ENCODE measurements at places on chromosomes 13 and 19. TPM values are rescaled to one million over a fixed set of nuclear protein-coding genes. Genes with fewer than 3 reads are reported as not detected.
A peak's percentile ranks its signal among the peaks of the same experiment; 100 is the strongest.

The DUS3L gene
- 14.1 TPM for total RNA-seq

The RASIP1 gene
- 13.9 TPM for total RNA-seq

DNA sequence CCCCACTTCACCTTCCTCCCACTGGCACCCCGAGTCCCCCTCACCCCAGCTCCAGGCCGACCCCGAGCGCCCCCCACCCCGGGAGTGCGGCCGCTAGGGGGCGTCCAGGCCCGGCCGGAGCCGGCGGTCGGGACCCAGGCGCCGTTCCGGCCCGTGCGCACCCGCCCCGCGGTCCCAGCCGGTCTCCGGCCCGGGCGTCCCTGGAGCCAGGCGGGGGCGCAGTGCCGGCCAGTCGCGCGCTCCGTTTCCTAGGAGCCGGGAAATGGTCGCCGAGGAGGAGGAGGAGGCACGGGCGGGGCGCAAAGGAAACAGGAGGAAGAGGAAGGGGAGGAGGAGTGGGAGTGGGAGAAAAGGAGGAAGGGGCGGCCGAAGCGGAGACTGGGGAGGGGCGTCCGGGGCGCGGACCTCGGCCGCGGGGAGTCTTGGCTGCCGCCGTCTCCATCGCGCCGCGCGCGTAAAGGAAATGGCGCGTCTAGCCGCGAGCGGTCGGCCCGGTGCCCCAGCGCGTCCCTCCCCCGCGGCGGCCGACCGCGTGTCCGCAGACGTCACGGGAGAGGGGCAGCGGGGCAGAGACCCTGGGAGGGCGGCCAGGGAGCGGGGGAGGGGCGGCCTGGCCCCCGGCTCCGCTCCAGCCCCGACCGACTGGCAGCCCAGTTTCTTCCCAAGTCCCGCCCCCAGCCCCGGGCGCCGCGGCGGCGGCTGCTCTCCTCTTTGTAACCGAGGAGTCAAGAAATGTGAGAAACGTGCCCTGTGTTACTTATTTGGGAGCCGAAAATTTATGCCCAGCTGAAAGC lies 1.1 kb upstream of the KCTD15 start:
- DNase-seq = peak; percentile 88

DNA sequence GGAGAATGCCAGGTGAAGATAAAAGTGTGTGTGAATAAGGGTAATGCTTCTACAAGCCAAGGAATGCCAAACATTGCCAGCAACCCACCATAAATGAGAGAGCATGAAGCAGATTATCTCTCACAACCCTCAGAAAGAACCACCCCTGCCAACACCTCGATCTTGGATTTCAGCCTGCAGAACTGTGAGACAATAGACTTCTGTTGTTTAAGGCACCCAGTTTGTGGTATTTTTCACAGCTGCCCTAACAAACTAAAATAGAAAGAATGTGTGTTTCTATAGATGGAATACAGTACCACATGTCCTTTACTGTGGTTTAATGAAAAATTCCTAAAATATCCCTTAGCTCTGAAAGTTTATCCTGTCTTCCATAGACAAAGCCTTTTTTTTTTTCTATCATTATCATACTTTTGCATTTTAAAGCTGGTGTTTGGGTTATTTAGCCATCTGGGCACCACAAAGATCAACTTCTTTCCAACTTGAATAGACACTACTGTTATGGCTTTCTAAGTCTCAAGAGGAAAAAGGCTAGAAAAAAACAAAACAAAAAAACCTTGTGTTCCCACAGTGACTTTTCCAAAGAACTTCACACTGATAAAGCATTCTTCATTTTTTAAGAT lies 505.6 kb downstream of the KCTD12 start:
- no peak for DNase-seq

DNA sequence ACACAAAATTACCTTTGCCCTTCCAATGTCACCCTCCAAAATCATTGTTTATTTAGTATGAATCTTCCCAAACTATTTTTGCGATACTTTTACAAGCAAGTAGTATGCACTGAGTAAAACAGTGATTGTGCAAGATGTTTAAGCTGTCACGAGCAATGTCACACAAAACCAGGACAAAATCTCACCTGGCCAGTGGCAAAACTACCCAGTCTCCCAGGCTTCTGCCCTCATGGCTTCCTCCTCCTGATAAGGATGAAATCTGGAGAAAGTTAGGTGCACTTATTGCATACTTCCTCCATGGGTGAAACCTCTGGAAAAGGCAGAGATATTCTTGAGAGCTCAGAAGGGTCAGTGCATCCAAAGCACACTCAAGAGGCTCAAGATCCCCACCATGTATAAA lies 500.8 kb downstream of the IRS2 start:
- DNase-seq = no peak

GRCh38 chr13:55087085-55087484 lies 2053.6 kb upstream of the PRR20A start:
- DNase-seq = no peak

The ZNF738 gene
- total RNA-seq = 3.3 TPM

The MATK gene
- total RNA-seq = 0.14 TPM

DNA sequence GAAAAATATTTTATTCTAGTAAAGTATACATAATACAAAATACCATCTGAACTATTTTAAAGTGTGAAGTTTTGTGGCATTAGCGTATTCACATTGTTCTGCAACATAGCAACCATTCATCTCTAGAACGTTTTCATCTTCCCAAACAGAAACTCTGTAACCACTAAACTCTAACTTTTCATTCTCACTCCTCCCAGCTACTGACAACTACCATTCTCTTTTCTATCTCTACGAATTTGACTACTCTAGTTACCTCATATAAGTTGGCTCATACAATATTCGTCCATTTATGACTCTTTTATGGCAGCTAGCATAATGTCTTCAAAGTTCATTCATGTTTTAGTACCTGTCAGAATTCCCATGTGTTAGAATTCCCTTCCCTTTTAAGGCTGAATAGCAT lies 150.5 kb upstream of the MIR17HG start:
- no peak for DNase-seq

- peak; percentile 35 for DNase-seq
Observed at GRCh38 chr13:99496184-99497142, 4.8 kb upstream of the TM9SF2 start.

GRCh38 chr19:44807162-44807561 lies 1.7 kb upstream of the BCAM start:
- no peak for DNase-seq

The DAND5 gene
- total RNA-seq = 12.7 TPM

The SLAIN1 gene
- 8.0 TPM for total RNA-seq

DNA sequence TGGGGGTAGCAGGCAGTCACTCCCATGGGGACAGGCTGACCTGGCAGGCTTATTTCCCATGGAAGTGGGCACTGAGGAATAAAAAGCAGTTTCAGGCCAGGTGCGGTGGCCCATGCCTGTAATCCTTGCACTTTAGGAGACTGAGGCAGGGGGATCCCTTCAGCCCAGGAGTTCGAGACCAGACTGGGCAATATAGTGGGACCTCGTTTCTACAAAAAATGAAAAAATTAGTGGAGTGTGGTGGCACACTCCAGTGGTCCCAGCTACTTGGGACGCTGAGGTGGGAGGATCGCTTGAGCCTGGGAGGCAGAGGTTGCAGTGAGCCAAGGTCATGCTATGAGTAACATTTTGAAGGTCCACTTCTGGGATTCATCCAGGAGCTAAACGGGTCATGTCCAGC lies 6.0 kb downstream of the GJB2 start:
- DNase-seq = no peak

DNA sequence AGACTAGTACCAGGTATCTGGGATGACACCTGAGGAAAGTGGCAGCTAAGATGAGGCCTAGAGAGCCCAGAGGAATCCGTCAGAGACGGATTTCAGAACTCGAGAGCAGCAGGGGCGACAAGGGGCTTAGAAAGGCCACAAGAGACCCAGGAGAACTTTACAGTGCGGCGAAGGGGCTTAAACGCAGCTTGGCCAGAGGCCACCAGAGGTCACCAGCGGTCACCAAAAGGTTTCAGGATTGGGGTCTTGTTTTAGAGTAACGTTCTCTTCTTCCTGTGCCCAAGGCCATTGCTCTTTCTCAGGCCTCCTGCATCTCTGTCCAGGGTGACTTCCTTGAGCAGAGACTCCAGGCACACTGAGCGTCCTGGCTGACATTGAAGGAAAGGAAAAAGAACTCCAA lies 2.2 kb downstream of the ZSCAN22 start:
- no peak for DNase-seq

- DNase-seq = no peak
Observed at GRCh38 chr13:26819046-26819445, 58.5 kb upstream of the GPR12 start.

GRCh38 chr19:19232261-19232721 lies 20.5 kb downstream of the NCAN start:
- DNase-seq = no peak

The TUBB4A gene
- total RNA-seq = 3.3 TPM

- no peak for DNase-seq
Observed at GRCh38 chr13:98033277-98034247, 80.1 kb downstream of the IPO5 start.

- no peak for DNase-seq
Observed at GRCh38 chr13:40982772-40983171, 36.3 kb downstream of the ELF1 start.

The ARL11 gene
- total RNA-seq = 0.52 TPM

DNA sequence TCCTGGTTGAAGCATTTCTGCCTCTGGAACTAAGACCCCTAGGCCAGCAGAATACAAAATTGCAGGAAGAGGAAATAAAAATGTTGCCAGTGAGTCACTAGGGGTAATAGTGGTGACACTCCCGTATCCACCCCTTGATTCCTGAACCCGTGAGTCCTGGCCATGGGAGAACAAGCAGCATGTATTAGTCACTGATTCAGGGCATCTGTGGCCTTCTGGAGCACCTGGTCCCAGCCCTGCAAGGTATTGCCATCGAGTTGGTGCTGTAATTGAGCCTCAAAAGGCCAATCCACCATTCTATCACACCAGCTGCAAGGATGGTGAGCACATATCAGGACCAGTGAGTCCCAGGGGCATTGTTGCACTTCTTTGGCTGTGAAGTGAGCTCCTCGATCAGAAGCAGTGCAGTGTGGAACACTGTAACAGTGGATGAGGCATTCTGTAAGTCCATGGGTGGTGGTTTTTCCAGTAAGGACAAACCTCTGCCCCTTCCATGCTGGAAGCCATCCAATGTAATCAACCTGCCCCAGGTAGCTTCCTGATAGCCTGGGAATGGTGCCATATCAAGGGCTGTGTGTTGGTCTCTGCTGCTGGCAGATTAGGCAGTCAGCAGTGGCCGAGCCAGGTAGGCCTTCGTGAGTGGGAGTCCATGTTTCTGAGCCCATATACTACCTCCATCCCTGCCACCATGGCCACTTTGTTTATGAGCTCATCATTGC lies 39.6 kb downstream of the C1QTNF9 start:
- DNase-seq = no peak

DNA sequence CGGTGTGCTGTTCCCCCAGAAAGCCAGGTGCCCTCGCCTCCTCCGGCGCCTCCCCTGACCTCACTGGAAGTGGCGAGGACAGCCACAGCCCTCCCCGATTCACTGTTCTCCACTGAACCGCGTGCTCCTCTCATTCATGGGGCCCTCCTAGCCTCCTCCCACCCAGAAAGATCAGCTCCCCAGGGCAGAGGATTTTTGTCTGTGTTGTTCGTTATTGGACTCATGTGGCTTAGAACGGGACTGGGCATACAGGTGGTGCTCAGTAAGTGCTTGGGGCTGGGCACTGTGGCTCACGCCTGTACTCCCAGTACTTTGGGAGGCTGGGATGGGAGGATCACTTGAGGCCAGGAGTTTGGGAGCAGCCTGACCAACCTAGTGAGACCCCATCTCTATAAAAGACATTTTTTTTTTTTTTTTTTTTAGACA lies 3.8 kb downstream of the PRTN3 start:
- DNase-seq = no peak

GRCh38 chr13:111620166-111620565 lies 299.7 kb downstream of the TEX29 start:
- no peak for DNase-seq

- no peak for DNase-seq
Observed at GRCh38 chr13:46795321-46795720, 1.6 kb downstream of the ESD start.

The CYP4F8 gene
- not detected for total RNA-seq

GRCh38 chr13:27170516-27171243 lies 931 bp downstream of the USP12 start:
- DNase-seq = peak; percentile 36

The NKG7 gene
- 1.8 TPM for total RNA-seq

The KASH5 gene
- not detected for total RNA-seq

GRCh38 chr13:113582841-113583631 lies 1.5 kb upstream of the TFDP1 start:
- DNase-seq = no peak

DNA sequence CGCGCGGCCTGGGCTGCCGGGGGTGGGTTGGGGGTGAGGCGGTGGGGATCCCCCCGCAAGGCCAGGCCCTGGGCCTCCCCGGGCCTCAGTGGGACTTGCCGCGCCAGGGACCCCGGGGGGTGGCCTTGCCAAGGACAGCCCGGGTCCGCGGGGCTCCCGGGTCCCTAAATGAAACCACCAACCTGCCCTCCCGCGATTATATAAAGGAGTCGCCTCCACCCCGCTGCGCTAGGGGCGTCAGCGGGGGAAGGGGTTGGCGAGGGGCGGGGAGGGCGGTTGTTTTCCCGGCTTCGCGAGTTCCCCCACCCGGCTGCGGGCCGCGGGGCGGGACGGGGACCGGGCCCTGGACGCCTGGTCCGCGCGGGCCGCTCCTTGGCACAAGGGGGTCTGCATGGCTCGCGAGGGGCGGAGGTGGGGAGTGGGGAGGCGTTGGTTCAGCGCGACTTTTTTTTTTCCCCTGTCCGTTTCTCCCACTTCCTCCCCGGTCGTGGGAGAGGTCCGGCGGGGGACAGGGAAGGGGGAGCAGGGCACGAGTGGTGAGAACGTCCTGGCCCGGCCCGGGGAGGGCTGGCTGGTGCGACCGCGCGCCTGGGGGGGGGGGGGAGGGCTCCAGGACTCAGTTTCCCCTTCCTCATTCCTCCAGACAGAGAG lies 822 bp upstream of the ZBTB7A start:
- DNase-seq = no peak

DNA sequence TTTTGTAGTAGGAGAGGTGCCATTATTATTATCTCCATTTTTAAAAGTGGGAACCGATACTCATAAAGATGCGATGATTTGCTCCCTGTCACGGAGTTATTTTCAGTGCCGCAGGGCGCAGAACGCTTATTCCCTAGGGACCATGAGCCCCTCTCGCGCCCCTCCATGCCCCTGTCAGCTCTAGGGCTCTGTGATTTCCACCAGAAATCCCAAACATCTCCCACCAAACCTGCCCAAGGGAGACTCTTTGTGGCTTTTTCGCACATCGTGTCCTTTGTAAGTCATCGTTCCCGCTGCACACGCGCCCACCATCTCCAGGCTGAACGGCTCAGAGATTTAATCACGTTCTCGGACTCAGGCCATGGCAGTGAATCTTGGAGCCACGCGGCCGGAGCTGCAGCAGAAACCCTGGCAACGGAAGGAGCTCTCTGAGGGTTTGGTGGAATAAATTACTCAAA lies 105.1 kb downstream of the DNAJC15 start:
- no peak for DNase-seq

All from left ventricle myocardium inferior (tissue), 1 donor.